ENCODE measurements at places on chromosomes 3 and 15.

GRCh38 chr3:156631323-156631722, 43.1 kb upstream of the TIPARP start:
- no peak for DNase-seq

GRCh38 chr3:79808515-79808914, 40.7 kb upstream of the ROBO1 start:
- no peak for DNase-seq

DNA sequence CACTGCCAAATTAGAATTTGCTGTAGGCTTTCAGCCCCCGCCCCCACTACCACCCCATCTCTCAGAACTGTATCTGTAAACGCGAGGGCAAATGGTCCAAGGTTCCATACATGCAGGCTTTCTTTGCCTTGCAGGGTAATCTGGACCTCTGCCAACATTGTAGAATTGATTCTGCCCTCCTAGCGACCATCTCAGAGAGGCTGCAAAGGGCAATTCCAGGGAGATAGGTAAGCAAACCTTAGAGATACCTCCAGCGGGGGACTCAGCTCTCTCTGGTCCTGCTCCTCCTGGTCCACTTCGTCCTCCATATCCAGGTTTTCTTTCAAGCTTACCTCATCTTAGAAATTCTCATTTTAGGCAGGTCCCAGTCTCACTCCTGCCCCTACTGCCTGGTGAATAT, 64.4 kb downstream of the SLMAP start:
- no peak for DNase-seq

DNA sequence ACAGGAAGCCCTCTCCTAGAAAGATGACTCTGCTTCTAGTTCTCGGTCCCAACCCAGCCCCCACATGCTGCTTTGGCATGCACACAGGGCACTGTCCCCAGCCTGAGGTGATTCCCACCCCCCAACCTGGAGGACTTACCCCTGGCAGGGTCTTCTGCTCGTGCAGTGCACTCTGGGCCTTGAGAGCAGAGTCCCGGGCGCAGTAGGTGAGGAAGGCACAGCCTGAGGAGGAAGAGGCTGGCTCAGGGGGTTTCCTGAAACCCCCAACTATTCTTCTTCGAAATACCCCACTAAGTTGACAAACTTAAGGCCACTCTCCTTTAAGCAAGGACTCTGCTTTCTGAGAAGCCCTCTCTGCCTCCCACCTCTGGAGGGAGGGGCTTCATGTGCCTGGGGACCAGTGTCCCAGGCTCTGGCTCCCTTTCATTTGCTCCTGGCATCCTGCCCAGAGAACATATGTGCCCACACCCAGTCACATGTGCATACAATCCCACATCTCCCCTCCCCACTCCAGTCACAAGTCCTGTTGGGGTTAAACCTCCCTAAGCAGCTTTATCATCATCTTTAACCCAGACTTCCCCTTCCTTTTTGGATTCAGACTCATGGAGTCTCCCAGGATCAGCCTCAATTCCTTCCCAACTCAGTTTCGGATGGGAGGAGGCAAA, 4.1 kb downstream of the CELF6 start:
- no peak for DNase-seq

DNA sequence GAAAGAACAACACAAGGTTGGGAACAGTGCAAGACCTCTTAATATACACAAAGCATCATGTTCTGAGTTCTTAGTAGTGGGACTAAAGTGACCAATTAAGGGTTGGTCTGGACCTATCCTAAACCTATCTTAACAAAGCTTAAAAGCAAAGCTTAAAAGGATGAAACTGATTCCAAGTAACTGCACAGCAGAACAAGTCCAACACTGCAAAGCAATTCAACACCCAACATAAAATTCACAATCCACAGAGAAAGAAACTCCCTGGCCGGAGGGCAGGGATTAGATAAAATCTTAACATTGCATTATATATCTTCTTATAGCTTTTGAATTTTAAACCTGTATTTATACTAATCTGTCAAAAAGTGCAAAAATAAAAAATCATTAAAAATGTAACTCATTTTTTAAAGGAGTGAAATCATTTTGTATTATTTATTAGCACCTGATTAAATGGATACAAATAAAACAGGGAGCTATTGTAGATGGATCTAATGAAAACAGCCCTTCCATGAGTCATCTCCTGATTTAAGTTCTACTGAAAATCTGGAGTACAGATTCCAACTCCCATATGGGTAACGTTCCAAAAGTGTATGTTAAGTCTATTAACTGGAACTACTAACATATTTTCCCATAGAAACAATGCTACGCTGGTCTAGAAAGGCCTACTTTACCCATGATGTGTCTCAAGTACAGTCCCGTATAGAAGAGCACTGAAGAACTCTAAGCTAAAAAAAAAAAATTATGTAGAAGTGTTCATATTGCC, 34.9 kb downstream of the PIK3R4 start:
- DNase-seq: no peak

DNA sequence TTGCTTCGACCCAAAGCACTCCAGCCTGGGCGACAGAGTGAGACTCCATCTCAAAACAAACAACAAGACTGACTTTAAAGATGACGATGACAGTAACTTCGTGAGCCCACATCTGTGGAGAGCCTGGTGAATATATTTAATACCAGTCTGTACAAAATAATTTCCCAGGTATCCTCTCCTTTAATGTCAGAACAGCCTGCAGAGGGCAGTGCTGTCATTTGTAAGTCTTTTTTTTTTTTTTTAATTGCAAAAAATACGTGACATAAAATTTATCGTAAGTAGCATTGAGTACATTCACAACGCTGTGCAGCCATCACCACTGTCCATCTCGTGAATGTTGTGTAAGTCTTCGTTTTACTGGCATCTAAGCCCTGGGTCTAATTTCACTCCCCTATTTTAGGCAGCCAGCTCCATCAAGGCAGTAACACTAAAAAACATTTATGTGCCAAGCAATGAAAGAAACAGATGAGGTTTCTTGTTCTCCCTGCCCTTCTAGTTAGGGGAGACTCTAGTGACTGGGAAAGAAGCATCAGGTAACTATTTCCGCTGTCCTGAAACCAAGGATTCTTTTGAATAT, 1.4 kb downstream of the HTD2 start:
- peak; percentile 86 for DNase-seq
